A172 (cell line): ENCODE measurements at places on chromosomes 1 and 21. TPM values are rescaled to one million over a fixed set of nuclear protein-coding genes. Genes with fewer than 3 reads are reported as not detected.

The LINGO4 gene
- total RNA-seq: not detected in 2 replicates

The MOB3C gene
- 5.8 and 7.9 TPM in 2 replicates for total RNA-seq

The CRYAA gene
- total RNA-seq: not detected in 2 replicates

The IVL gene
- total RNA-seq: not detected in 2 replicates

The ETV3L gene
- not detected in 2 replicates for total RNA-seq

GRCh38 chr1:170182442-170182841 lies 36.7 kb downstream of the NTMT2 start:
- DNase-seq: no peak

DNA sequence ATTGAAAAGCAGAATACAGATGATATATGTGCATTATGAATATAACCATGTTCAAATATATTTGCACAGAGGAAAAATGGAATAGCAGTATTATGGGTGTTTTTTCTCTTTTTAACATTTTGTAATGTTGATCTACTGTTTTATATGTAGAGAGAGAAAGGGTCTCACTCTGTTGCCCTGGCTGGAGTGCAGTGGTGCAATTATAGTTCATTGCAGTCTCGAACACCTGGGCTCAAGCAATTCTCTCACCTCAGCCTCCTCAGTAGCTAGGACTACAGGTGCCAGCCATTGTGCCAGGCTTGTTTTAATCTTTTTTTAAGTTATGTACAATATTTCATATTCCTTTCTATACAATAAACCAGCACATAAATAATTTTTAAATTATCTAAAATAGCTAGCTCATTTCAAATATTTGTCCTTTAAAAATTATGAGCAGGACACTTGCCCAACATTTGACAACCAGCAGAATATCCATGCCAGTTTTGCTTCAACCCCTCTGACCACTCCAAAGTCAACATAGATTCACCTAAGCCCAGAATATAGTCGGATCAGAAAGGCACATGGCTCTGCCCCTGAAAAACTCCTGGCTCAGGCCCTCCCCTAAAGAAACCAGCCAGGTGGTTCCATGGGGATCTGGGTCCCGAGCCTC lies 29.8 kb downstream of the ZNF281 start:
- no peak for DNase-seq

DNA sequence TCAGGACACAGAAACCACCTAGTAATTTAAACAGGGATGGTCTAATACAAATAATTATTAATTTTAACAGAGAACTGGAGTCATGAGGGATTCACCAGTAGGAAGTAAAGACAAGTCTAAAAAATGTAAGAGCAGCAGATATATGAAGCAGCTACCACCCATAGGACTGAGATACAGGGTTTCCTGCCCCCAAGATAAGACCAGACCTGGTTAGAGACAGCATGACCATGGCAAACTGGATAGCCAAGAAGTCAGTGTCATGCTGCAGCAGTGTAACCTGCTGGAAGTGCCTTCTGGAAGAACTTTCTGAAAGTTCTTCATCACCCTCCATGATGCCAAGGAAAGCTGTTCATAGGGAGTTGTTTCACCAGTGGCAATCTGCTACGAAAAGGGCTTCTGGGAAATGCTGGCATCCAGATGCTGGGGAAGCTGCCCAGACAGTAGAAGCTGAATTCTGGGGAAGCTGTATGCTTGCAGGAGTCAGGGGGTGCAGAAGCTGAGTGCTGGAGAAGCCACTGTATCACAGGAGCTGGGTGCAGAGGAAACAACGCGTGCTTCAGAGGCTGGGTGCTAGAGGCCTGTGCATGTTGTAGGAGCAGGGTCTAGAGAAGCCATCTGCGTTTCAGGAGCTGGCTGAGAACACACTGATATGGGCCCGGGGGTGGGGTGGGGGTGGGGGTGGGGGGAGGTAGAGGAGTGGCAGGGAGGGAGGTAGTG lies 356.4 kb downstream of the DISC1 start:
- DNase-seq: no peak

DNA sequence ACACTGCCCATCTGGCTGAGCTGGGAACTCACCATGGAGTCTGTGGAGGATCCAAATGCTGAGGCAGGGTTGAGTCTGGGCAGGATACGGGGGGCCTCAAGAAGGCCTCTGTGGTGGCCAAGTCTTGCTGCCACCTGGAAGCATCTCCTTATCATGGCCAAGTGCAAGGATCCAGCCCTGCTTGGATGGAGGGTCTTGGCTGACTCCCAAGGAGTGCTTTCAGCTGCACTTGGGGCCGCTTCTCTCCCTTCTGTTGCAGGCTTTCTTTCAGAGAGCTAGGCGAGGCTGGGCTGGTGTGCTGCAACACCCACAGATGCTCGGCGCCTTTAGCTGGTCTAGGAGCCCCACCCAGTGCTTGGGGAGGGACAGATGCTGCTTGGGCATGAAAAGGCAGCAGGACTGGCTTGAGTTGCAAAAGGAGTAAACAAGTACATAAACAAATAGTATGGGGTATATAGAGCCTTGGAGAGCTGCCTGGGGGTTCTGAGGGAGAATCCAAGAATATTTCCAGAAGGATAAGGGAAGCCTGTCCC lies at the start of gene THEM5:
Gene THEM5, minus strand, starts transcription at position 302 of the 533 bp plus-strand sequence. Its CDS starts 147 bp downstream, at position 155.
- no peak for DNase-seq

DNA sequence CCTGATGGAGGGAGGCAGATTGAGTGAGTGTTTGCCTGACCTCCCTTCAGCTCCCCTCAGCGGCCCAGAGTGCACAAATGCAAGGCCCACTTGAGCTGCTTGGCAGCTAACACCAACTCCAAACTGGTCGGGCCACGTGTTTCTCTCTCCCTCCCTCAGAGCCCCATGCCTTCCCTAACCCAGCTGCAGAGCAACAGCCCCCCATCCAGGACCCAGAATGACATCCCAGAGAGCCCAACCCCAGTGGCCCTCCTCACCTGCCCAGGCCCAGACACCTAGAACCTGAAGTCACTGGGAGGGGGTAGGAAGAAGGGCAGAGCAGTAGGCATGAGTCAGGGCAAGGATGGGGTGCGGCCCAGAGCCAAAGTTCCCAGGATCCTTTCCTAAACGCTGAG lies 789 bp upstream of the S100A14 start:
- DNase-seq: no peak

- no peak for DNase-seq
Observed at GRCh38 chr1:241090798-241091197, 266.2 kb downstream of the RGS7 start.

DNA sequence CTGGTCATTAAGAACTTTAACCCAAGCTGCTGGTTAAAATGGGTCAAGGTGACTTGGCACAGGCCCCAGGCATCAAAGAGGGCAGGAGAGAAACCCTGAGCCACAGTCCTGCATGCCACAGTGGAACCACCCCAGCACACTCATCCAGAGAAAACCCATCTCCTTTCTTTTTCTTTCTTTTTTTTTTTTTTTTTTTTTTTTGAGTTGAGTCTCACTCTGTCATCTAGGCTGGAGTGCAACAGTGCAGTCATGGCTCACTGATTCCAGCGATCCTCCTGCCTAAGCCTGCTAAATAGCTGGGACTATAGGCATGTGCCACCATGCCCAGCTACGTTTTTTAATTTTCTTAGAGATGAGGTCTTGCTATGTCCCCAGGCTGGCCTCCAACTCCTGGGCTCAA lies 109.2 kb upstream of the RAB4A start:
- DNase-seq: no peak

GRCh38 chr21:36159356-36159921 lies 2.8 kb downstream of the DOP1B start:
- no peak for DNase-seq

- no peak for DNase-seq
Observed at GRCh38 chr1:155320661-155321617, at the start of gene RUSC1. RUSC1 (plus strand) TSS chr1:155320894; CDS start chr1:155321774, 880 bp downstream.

GRCh38 chr1:6024376-6024775 lies 21.3 kb upstream of the KCNAB2 start:
- no peak for DNase-seq

- DNase-seq: no peak
Observed at GRCh38 chr1:99906535-99906934, 56.4 kb downstream of the AGL start.

DNA sequence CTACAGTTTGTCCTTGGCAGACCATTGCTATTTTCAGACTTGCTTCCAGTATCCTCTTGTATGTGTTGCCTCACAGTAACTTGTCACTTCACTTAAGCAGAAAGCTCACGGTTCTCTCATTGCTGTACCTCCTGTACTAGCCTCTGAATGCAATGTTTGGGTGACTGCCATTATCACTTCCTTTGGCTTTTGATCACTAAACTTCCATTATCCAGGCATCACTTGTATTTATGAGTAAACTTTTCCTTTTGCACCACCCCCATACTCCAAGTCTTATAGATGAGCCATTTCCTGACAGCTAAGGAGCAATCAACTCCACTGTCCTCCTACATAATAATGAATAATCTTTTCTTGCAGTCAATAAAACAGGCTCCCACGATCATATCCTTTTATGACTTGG lies 255.3 kb downstream of the PDE4B start:
- no peak for DNase-seq

- DNase-seq: no peak
Observed at GRCh38 chr1:27960762-27961645, 1.2 kb downstream of the XKR8 start.

- no peak for DNase-seq
Observed at GRCh38 chr1:3187415-3188149, 118.6 kb downstream of the PRDM16 start.
